HCT116 (cell line): ENCODE measurements at places on chromosomes 16 and 17. TPM values are rescaled to one million over a fixed set of nuclear protein-coding genes. Genes with fewer than 3 reads are reported as not detected.

- peaks cover 24% of the 10 kb centered on the region for H3K4me1 ChIP-seq
- no peaks in the 10 kb centered on the region for H3K36me3 ChIP-seq
- peak overlapping the region; percentile 60 for H3K4me3 ChIP-seq
- no peak overlapping the region for H3K27ac ChIP-seq
Observed at GRCh38 chr16:50244504-50245416, 21.6 kb upstream of the ADCY7 start.

- H3K36me3 ChIP-seq: peaks cover 27% of the 10 kb centered on the region; the same call in 1 of the 2 replicates
- no peaks in the 10 kb centered on the region for H3K27me3 ChIP-seq
- H3K4me1 ChIP-seq: no peaks in the 10 kb centered on the region
- no peak overlapping the region for H3K27ac ChIP-seq
- DNase-seq: no peak
Observed at GRCh38 chr16:87415441-87415840, 23.3 kb downstream of the MAP1LC3B start.

- no peaks in the 10 kb centered on the region for H3K36me3 ChIP-seq
- H3K4me1 ChIP-seq: no peaks in the 10 kb centered on the region
- no peak overlapping the region for H3K27ac ChIP-seq
- no peaks in the 10 kb centered on the region for H3K27me3 ChIP-seq
- no peak for DNase-seq
Observed at GRCh38 chr16:88083582-88083981, 132.3 kb downstream of the BANP start.

- H3K27me3 ChIP-seq: no peaks in the 10 kb centered on the region
- H3K36me3 ChIP-seq: no peaks in the 10 kb centered on the region
- H3K4me1 ChIP-seq: no peaks in the 10 kb centered on the region
- H3K4me3 ChIP-seq: no peak overlapping the region
- DNase-seq: no peak
Observed at GRCh38 chr16:13634959-13635358, 285.0 kb upstream of the ERCC4 start.

GRCh38 chr16:25568991-25569390 is 122.8 kb upstream of the HS3ST4 start:
- no peak overlapping the region for H3K27ac ChIP-seq
- DNase-seq: no peak
- no peak overlapping the region for H3K4me3 ChIP-seq

- H3K27me3 ChIP-seq: peaks cover 6% of the 10 kb centered on the region; the same call in 1 of the 2 replicates
- no peak overlapping the region for H3K4me3 ChIP-seq
- H3K4me1 ChIP-seq: peaks cover 5% of the 10 kb centered on the region; the same call in 1 of the 2 replicates
- DNase-seq: no peak
- no peaks in the 10 kb centered on the region for H3K36me3 ChIP-seq
- no peak overlapping the region for H3K27ac ChIP-seq
Observed at GRCh38 chr17:80441598-80442322, 26.8 kb downstream of the ENDOV start.

GRCh38 chr16:20614186-20615141 is 38.3 kb upstream of the ACSM2B start:
- H3K4me3 ChIP-seq: no peak overlapping the region
- H3K36me3 ChIP-seq: no peaks in the 10 kb centered on the region
- H3K4me1 ChIP-seq: no peaks in the 10 kb centered on the region
- no peak overlapping the region for H3K27ac ChIP-seq
- peaks cover 82% of the 10 kb centered on the region for H3K27me3 ChIP-seq
- no peak for DNase-seq

DNA sequence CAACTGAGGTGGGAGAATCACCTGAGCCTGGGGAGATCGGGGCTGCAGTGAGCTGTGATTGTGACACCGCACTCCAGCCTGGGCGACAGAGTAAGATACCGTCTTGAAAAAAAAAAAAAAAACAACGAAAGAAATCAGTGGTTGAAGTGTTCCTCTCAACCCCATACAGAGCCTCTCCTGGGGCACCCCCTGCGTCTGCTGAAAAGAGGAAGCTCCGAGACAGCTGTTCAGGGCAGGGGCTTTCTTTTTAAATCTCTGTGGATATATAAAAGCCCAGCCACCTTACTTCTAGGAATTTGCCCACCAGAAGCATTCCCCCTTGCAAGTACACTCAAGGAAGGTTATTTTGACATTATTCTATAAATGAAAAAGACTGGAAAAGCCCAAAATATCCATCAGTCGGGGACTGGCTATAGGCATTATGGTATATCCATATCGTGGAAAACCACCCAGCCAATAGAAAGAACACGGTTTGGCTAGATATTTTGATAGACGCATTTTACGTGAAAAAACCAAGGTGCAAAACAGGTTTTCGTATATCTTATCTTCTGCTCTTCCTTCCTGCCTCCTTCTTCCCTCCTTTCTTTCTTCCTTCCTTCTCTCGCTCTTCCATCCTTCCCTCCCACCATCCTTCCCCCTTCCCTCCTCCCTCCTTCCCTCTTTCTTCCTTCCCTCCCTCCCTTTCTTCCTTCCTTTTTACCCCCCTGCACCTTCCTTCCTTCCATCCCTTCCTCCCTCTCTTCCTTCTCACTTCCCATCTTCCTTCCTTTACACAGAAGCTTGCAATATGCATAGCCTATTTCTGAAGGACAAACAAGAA is 9.2 kb upstream of the CCL22 start:
- peaks cover 11% of the 10 kb centered on the region for H3K27me3 ChIP-seq
- no peaks in the 10 kb centered on the region for H3K36me3 ChIP-seq
- DNase-seq: no peak
- no peak overlapping the region for H3K27ac ChIP-seq
- no peaks in the 10 kb centered on the region for H3K4me1 ChIP-seq

- no peak overlapping the region for H3K27ac ChIP-seq
- no peaks in the 10 kb centered on the region for H3K27me3 ChIP-seq
- no peak for DNase-seq
- no peaks in the 10 kb centered on the region for H3K4me1 ChIP-seq
Observed at GRCh38 chr17:57694051-57694450, 51.0 kb downstream of the CCDC182 start.

DNA sequence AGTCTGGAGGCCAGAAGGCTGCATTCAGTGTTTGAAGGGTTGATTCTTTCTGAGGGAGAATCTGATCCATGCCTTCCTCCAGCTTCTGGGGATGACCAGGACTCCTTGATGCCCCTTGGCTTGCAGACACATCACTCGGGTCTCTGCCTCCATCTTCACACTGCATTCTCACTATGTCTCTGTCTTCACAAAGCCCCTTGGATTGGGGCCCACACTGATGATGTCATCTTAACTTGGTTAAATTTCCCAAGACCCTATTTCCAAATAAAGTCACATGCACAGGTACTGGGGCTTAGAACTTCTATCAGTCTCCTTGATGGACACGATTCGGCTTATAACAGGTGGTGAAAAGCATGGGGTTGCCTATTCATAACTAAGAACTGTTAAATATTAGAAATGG is 112.1 kb upstream of the MYOCD start:
- H3K4me3 ChIP-seq: no peak overlapping the region
- H3K27me3 ChIP-seq: peaks cover 40% of the 10 kb centered on the region
- no peak for DNase-seq
- H3K4me1 ChIP-seq: no peaks in the 10 kb centered on the region

DNA sequence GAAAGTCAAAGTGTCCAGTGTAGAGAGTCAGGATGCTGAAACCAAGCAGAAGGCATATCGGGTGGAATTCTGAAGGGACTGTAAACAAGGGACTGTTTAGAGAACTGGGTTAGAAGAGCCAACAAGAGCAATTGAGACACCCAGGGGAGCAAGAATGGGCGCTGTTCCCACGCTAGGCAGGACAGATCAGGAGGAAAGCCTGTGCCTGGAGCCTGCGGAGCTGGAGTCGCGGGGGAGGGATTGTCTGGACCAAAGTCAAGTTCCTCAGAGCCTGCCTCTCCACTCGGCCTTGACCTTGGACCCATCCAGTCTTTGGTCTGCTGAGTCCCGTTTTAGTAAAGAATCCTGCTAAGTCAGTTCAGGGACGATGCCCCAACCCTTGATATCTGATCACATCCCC is 14.7 kb upstream of the KLHL36 start:
- H3K27me3 ChIP-seq: no peaks in the 10 kb centered on the region
- no peaks in the 10 kb centered on the region for H3K4me1 ChIP-seq
- H3K27ac ChIP-seq: no peak overlapping the region
- H3K4me3 ChIP-seq: no peak overlapping the region
- no peak for DNase-seq

GRCh38 chr16:29645694-29646187 is 17.3 kb upstream of the SPN start:
- H3K4me3 ChIP-seq: no peak overlapping the region
- no peak overlapping the region for H3K27ac ChIP-seq
- no peaks in the 10 kb centered on the region for H3K4me1 ChIP-seq
- no peaks in the 10 kb centered on the region for H3K36me3 ChIP-seq
- peak; percentile 49 for DNase-seq
- no peaks in the 10 kb centered on the region for H3K27me3 ChIP-seq

DNA sequence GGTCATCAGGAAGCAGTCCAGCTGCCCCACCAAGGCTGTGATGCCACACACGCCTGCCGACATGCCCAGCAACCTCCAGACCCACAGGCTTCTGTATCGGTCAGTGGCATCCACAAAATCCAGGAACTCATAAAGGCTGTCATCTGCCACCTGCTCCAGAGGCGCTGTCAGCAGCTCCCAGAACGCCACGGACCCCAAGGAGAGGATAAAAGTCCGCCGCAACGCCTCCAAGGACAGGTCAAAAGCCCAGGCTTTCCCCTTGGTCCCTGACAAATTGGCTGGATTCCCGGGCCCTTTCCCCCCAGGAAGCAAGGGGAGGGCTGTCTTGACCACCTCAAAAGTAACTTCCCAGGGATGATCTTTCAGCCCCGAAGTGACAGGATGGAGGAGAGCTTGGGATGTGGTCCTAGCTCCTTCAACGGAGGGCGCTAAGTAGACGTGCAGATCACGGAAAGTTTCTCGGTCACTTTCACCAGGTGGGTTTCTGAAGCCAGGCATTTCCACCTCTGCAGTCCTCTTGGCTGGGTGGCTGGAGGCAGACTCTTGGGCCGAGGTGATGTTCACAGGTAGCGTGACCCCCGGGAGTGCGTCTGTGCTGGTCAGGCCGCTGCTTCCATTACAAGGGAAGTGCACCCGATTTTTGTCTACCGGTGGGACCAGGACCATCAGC is 854 bp downstream of the MFSD6L start:
- H3K4me1 ChIP-seq: no peaks in the 10 kb centered on the region
- no peak overlapping the region for H3K4me3 ChIP-seq
- DNase-seq: no peak
- H3K27me3 ChIP-seq: no peaks in the 10 kb centered on the region
- no peak overlapping the region for H3K27ac ChIP-seq

GRCh38 chr16:69085032-69085695 is 20.3 kb upstream of the HAS3 start:
- H3K36me3 ChIP-seq: no peaks in the 10 kb centered on the region
- no peak overlapping the region for H3K27ac ChIP-seq
- no peak overlapping the region for H3K4me3 ChIP-seq
- no peaks in the 10 kb centered on the region for H3K27me3 ChIP-seq
- no peak for DNase-seq
- H3K4me1 ChIP-seq: peaks cover 27% of the 10 kb centered on the region

GRCh38 chr16:82016964-82017363 is 5.7 kb upstream of the SDR42E1 start:
- H3K27me3 ChIP-seq: peaks cover 24% of the 10 kb centered on the region
- no peak overlapping the region for H3K4me3 ChIP-seq
- DNase-seq: no peak
- no peak overlapping the region for H3K27ac ChIP-seq

DNA sequence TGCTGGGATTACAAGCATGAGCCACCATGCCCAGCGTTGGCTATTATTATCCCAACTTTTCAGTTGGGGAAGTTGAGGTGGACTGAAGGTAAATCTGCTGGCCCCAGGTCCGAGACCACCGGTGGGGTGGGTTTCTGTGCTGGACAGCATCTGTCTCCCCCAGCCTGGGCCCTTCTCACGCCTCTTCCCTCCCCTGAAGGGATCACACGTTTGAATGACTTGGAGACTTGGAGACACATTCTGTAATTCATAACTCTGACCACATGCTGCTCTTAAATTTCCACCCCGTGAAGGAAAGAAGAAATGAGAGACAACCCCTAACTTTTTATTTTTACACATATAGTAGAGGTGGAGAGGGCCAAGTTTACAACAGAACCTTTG is 109.8 kb downstream of the MSI2 start:
- no peak overlapping the region for H3K4me3 ChIP-seq
- no peaks in the 10 kb centered on the region for H3K36me3 ChIP-seq
- peaks cover 56% of the 10 kb centered on the region for H3K4me1 ChIP-seq
- no peak for DNase-seq
- H3K27ac ChIP-seq: no peak overlapping the region

DNA sequence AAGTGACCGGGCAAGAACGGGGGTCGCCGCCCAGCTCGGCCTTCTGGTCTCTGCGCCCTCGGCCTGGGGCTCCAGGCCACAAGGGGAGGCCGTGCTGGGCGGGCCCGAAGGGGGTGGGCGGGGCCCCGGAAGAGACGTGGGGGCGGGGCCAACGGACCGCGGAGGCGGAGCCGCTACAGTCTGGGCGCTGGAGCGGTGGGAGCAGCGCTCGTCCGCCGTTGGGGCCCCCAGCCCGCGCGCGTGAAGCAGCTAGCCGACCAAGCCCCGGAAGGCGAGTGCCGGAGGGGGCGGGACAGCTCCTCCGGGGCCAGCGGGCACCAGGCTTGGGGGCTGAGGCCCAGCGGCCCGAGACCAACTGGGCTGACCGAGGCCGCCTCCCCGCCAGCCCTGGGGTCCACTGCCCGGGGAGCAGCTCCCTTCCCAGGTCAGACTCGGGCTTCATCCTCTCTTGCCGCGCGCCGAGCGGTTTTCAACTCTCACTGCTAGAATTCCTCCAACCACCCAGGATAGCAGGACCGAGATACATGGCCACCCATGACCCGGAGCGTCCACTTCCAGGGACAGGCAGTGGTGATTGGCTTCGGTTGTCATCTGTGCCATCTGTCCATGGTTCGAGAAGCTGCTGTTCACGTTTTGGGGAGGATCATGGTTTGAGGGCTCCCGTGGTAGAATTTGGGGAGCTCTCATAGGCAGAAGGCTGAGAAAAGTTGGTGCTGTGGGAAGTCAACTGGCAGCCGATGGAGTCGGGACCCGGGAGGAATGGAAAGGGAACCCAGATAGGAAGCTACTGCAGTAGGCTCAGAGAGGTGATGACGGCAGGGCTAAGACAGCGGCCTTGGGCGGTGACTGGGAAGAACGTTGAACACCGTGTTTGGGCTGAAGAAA is 44.6 kb upstream of the LCMT1 start:
- H3K36me3 ChIP-seq: no peaks in the 10 kb centered on the region
- H3K27me3 ChIP-seq: no peaks in the 10 kb centered on the region
- no peak overlapping the region for H3K27ac ChIP-seq
- H3K4me3 ChIP-seq: no peak overlapping the region

- H3K4me3 ChIP-seq: no peak overlapping the region
- peaks cover 11% of the 10 kb centered on the region for H3K27me3 ChIP-seq
- H3K4me1 ChIP-seq: no peaks in the 10 kb centered on the region
- DNase-seq: no peak
- no peaks in the 10 kb centered on the region for H3K36me3 ChIP-seq
Observed at GRCh38 chr16:73794994-73795393, 501.6 kb upstream of the PSMD7 start.

- H3K4me3 ChIP-seq: no peak overlapping the region
- H3K4me1 ChIP-seq: peaks cover 13% of the 10 kb centered on the region
- no peaks in the 10 kb centered on the region for H3K36me3 ChIP-seq
- no peak overlapping the region for H3K27ac ChIP-seq
- no peak for DNase-seq
Observed at GRCh38 chr17:76642032-76642561, 1.5 kb downstream of the ST6GALNAC1 start.

KRTAP3-1 gene
- not detected for total RNA-seq

TPSG1 gene
- not detected for total RNA-seq

ZPBP2 gene
- not detected for total RNA-seq

ITGB4 gene
- 568 TPM for total RNA-seq

COX6A2 gene
- not detected for total RNA-seq

ASIC2 gene
- not detected for total RNA-seq

ZNF276 gene
- total RNA-seq: 49.9 TPM

CASKIN1 gene
- total RNA-seq: 5.9 TPM

CA4 gene
- 0.20 TPM for total RNA-seq

ESRP2 gene
- total RNA-seq: 42.5 TPM

GEMIN4 gene
- total RNA-seq: 53.2 TPM

ABCC11 gene
- 0.54 TPM for total RNA-seq

SLFN13 gene
- 0.10 TPM for total RNA-seq

DLG4 gene
- 15.0 TPM for total RNA-seq
